ENCODE measurements at places on chromosomes 13 and 19. TPM values are rescaled to one million over a fixed set of nuclear protein-coding genes. Genes with fewer than 3 reads are reported as not detected.

The MIDN gene
- total RNA-seq, result 97.5 TPM

The NOVA2 gene
- 5.9 TPM for total RNA-seq

The CRB3 gene
- total RNA-seq, result not detected

The SIGLEC5 gene
- total RNA-seq, result 0.94 TPM

The HRC gene
- 907 TPM for total RNA-seq
